ENCODE measurements at places on chromosomes 7 and 10.

GRCh38 chr10:95655571-95656290 lies 780 bp downstream of the ALDH18A1 start:
- DNase-seq: peak; percentile 37

GRCh38 chr10:51007781-51008180 lies 66.5 kb upstream of the PRKG1 start:
- no peak for DNase-seq

GRCh38 chr7:104964626-104965236 lies 49.3 kb upstream of the KMT2E start:
- DNase-seq: no peak

- DNase-seq: no peak
These were observed 12.1 kb upstream of the GRIFIN start for GRCh38 chr7:2488272-2488645.

DNA sequence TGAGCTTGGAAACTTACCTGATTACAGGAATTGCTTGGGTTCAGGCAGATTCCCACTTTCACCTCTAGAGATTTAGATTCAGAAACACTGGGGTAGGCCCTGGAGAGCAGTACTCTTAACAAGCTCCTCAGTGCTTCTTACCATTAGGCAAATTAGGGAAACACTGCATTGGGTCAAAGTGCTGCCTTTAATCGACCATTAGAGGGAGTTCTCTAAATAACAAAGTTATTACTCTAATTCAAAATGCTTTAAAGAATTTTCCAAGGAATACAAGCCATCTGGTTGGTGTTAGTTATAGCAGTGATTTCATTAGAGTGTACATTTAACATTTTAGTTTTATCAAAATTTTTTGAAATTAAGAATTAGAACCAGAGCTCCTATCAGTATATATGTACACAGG lies 324.5 kb downstream of the GFRA1 start:
- no peak for DNase-seq

GRCh38 chr7:158783595-158783994 lies 45.7 kb downstream of the ESYT2 start:
- DNase-seq: no peak

- DNase-seq: no peak
These were observed 2.6 kb downstream of the SCART1 start for GRCh38 chr10:133456041-133456951.

GRCh38 chr10:78211561-78212051 lies 177.9 kb downstream of the RPS24 start:
- DNase-seq: peak; percentile 84

- DNase-seq: peak; percentile 27
These were observed 216.1 kb downstream of the GLRX3 start for GRCh38 chr10:130352291-130352645.

GRCh38 chr10:110222641-110223297 lies 15.4 kb downstream of the MXI1 start:
- no peak for DNase-seq

DNA sequence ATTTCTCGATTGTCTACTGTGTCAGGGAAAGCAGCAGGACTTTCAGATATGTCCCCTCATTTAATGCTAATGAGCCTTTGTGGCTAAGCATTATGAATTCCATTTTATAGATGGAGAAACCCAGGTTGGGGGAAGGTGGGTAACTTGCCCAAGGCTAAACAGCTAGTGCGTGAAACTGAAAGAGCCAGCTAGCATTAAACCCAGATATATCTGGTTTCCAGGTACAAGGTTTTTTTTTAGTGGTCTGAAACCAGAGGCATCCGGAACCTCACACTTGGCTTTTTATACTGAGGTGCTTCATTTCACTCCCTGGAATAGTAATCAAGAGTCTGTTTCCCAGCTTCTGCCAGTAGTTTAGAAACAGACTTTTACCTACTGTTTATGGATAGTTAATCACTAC lies 694.8 kb downstream of the PHTF2 start:
- DNase-seq: no peak

DNA sequence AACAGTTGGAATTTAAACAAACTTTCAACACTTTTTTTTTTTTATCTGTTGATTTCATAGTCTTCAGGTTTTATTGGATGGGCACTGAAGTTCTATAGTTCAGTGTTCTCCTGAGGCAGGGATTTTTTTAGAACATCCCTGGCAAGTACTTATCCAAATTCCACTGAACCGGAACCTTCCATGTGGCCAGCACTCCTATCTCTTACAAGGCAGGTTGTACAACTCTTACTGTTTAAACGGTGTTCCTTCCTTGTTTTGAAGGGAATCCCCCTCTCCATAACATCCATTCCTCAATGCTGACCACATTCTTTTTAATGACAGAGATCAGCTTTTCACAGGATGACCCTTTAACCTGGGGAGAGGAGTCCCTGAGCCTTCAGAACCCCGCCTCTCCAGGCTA lies 238.9 kb upstream of the CTBP2 start:
- DNase-seq: no peak

DNA sequence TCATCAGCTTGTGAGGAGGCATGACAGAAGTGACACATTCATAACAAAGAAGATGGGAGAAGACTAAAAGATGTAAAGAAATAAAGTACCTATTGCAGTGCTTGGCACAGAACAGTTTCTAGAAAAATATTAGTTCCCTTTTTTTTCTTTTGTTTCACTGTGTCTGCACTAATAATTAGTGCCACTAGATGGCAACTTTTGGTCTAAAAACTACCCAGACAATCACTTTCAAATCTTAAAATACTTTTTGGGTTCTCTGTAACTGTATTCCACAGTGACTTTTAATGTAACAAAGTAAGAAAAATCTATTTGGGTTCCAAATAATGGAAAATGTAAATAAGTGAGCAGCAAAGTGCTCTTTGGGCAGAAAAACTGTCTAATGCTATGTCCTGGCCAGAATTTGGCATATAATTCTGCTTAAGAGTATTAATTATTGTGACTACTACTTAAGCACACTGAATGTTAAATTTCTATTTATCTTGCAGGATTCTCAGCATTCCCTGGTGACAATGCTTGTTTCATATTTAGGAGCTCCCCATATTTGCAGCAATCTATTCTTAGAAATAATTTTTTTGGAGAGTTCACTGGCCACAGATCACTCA lies 134.8 kb upstream of the KIF5B start:
- peak; percentile 73 for DNase-seq

DNA sequence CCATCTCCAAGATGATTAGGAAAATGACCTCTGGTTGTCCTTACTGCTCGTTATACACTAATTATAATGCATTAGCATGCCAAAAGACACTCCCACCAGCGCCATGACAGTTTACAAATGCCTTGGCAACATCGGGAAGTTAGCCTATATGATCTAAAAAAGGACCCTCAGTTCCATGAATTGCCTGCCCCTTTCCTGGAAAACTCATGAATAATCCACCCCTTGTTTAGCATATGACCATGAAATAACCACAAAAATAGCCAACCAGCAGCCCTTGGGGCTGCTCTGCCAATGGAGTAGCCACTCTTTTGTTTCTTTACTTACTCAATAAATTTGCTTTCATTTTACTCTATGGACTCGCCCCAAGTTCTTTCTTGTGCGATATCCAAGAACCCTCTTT lies 41.6 kb upstream of the KCNMA1 start:
- DNase-seq: no peak

- DNase-seq: no peak
These were observed 177.7 kb upstream of the ADO start for GRCh38 chr10:62626817-62627216.

GRCh38 chr7:109020251-109020650 lies 450.6 kb downstream of the DNAJB9 start:
- no peak for DNase-seq

GRCh38 chr7:47095946-47096345 lies 486.0 kb downstream of the TNS3 start:
- no peak for DNase-seq

- DNase-seq: no peak
These were observed 44.6 kb upstream of the BET1 start for GRCh38 chr7:94048755-94049154.

- DNase-seq: no peak
These were observed 27.1 kb upstream of the DNMBP start for GRCh38 chr10:100036850-100037249.

DNA sequence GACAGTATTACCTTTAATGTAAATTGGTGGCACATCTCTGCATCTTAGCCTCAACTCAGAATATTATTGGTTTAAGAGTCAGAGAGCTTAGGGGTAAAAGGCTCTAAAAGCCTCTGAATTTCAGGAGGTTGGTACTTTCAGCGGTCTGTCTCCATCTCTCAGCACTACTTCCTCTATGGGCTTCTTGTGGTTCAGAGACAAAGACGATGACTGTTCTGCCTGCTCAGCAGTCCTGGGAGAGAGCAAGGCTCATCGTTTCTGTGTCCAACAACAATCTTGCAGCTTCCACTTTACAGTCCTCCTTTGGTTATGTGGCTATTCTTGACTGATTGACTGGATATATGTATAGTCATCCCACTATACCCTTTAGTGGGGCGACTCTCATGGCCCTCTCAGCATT lies 394.7 kb downstream of the AUTS2 start:
- no peak for DNase-seq

DNA sequence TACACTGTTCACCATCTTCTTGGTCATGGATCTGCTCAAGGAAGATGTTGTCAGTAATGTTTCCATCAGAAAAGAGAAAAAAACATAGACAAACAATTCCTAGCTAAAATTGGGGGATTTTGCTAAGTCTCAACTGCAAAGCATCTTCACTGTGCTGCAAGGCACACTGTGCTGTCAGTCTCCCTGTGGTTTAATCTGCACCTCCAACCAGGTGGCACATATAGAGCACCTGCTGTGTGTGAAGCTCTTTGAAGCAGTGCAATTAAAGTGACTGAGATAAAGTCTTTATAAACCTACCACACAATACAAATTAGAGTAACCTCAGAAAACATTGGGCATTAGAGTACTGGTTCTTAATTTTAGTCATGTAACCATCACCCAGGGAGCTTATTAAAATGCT lies 6.3 kb downstream of the NRAP start:
- DNase-seq: no peak

GRCh38 chr7:86600506-86601290 lies 43.0 kb upstream of the GRM3 start:
- DNase-seq: no peak

DNA sequence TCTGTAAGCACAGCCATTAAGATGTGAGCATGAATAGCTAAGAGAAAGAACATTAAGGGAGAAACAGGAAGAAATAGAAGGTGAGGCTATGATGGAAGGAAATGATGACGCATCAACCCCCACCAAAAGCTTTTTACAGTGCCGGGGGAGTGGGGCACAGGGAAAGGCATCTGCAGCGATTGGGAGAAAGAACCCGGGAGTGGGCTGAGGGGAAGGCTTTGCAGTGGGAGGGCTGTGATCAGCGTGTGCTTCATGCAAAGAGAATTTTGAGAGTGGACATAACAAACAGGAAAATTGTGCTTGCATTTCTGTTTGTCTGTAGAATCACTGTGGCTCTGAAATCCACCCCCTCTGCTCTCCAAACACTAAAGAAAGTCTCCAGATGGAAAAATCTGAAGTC lies 250.8 kb downstream of the KCNMA1 start:
- DNase-seq: no peak

DNA sequence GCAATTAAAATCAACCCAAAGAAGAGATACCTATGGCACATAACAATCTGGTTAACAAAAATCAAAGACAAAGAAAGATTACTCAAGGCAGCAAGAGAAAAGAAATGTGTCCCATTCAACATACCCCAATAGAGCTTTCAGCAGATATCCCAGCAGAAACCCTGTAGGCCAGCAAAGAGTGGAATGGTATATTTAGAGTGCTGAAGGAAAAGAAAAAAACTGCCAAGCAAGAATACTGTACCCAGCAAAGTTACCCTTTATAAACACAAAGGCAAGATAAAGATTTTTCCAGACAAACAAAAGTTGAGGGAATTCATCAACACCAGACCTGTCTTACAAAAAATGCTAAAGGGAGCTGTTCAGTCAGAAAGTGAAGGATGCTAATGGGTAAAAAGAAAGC lies 131.6 kb downstream of the TPST1 start:
- DNase-seq: no peak

- no peak for DNase-seq
These were observed 532.0 kb downstream of the GATA3 start for GRCh38 chr10:8586504-8586903.

DNA sequence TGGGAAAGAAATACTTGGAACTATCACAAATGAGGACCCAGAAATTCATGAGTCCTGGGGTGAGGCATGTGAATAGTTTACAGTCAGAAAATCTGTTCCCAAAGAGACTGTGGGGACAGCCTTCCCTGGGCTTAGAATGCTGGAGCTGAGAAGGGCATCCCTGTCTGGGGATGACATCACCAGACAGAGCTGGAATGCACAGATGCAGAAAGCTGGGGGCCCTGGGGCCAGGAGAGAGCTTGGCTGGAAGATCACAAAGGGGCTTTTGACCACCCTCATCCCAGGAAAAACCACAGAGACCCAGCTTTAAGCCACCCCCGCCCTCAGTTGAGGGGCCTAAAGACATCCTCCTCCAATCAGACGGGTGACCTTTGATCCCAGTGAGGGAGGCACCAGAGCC lies 264.5 kb downstream of the PLXNA4 start:
- peak; percentile 19 for DNase-seq

GRCh38 chr10:117313641-117314040 lies 61.6 kb downstream of the PDZD8 start:
- no peak for DNase-seq

GRCh38 chr10:67539312-67539711 lies 156.7 kb downstream of the CTNNA3 start:
- no peak for DNase-seq

GRCh38 chr10:53601260-53601875 lies 828.8 kb upstream of the MBL2 start:
- peak; percentile 63 for DNase-seq

DNA sequence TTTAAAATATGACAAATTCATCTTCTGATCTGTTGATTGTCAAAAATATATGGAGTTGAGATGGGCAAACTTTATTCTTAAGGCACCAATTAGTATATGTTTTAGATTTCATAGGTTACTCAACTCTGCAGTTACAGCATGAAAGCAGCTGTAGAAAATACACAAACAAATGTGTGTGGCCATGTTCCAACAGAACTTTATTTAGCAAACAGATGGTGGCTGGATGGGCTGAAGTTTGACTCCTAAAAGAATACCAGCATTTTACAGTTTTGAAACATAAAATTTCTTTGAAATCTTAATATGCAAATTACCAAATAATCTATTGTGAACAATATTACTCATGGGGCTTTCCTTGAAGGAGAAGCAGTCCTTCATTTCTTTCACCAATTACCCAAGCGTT lies 1206.0 kb upstream of the LRRTM3 start:
- no peak for DNase-seq

DNA sequence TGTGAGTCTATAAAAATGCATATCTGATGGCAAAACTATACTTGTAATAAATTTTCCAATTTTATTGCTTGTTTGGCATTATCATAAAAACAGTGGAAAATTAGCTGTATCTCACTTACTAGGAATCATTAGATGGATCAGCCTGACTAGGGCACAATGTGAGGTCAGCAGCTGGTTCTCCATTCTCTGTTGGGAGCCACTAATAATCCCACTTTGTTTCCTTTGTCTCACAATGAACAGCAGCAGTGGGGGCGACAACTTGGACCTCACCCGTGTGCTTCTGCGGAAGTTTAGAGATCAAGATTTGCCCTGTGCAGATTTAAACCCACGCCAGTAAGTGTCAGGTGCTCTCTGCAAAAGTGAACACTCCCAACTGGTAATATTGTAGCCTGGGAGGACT lies 295.5 kb downstream of the ABCA13 start:
- no peak for DNase-seq

GRCh38 chr10:128102480-128103228 lies 23.6 kb downstream of the MKI67 start:
- no peak for DNase-seq
